Aortic smooth muscle cell (primary cell): ENCODE measurements at places on chromosomes 5 and 9. TPM values are rescaled to one million over a fixed set of nuclear protein-coding genes. Genes with fewer than 3 reads are reported as not detected.

Gene FST
- total RNA-seq, result 95.7 and 152 TPM in 2 replicates

Gene KCNV2
- total RNA-seq, result not detected in 2 replicates

Gene MLANA
- total RNA-seq, result not detected in 2 replicates

Gene SERF1A
- total RNA-seq, result 1.7 and 8.5 TPM in 2 replicates

Gene FBN2
- total RNA-seq, result 4.4 and 18.4 TPM in 2 replicates

Gene HAVCR1
- not detected in 2 replicates for total RNA-seq

Gene KCNN2
- total RNA-seq, result under 0.01 and 0.25 TPM in 2 replicates

Gene AMBP
- 0.12 and 0.53 TPM in 2 replicates for total RNA-seq

Gene EPB41L4B
- under 0.01 and 0.25 TPM in 2 replicates for total RNA-seq

Gene ANKRD18B
- under 0.01 TPM in 1 of 2 replicates, not detected in the other for total RNA-seq

Gene PCDHAC2
- total RNA-seq, result 0.31 and 0.53 TPM in 2 replicates

Gene GKAP1
- total RNA-seq, result 0.26 and 0.44 TPM in 2 replicates

Gene APBA1
- 11.8 and 15.2 TPM in 2 replicates for total RNA-seq

Gene RALGDS
- total RNA-seq, result 13.4 and 19.8 TPM in 2 replicates

Gene NME5
- total RNA-seq, result 4.8 and 5.0 TPM in 2 replicates

Gene BARHL1
- total RNA-seq, result not detected in 2 replicates

Gene CER1
- total RNA-seq, result not detected in 2 replicates

Gene PCDHGC3
- 72.0 and 83.4 TPM in 2 replicates for total RNA-seq

Gene SH3TC2
- total RNA-seq, result 9.5 and 10.8 TPM in 2 replicates

Gene FGD3
- not detected in 2 replicates for total RNA-seq

Gene CTNND2
- under 0.01 TPM in 1 of 2 replicates, not detected in the other for total RNA-seq

Gene IFNA2
- total RNA-seq, result not detected in 2 replicates

Gene CDH9
- not detected in 2 replicates for total RNA-seq

Gene MAMDC2
- total RNA-seq, result 2.5 and 2.6 TPM in 2 replicates

Gene CARTPT
- not detected in 2 replicates for total RNA-seq

Gene KIAA1958
- total RNA-seq, result 0.66 and 0.68 TPM in 2 replicates

Gene LMNB1
- total RNA-seq, result 35.3 and 46.4 TPM in 2 replicates

Gene ORM1
- total RNA-seq, result not detected in 2 replicates

Gene PRUNE2
- total RNA-seq, result 50.7 and 65.3 TPM in 2 replicates

Gene HBEGF
- 4.8 and 5.8 TPM in 2 replicates for total RNA-seq

Gene IL4
- total RNA-seq, result not detected in 2 replicates

Gene UBE2QL1
- total RNA-seq, result 0.06 and 0.13 TPM in 2 replicates

Gene NXNL2
- 0.66 and 0.81 TPM in 2 replicates for total RNA-seq

Gene GRAMD2B
- total RNA-seq, result 17.3 and 27.4 TPM in 2 replicates
